Uterus (tissue), 4 donors: ENCODE measurements at places on chromosomes 13 and 19.

- DNase-seq, result no peak
These were observed 11.3 kb downstream of the NMRK2 start for GRCh38 chr19:3944018-3944721.

DNA sequence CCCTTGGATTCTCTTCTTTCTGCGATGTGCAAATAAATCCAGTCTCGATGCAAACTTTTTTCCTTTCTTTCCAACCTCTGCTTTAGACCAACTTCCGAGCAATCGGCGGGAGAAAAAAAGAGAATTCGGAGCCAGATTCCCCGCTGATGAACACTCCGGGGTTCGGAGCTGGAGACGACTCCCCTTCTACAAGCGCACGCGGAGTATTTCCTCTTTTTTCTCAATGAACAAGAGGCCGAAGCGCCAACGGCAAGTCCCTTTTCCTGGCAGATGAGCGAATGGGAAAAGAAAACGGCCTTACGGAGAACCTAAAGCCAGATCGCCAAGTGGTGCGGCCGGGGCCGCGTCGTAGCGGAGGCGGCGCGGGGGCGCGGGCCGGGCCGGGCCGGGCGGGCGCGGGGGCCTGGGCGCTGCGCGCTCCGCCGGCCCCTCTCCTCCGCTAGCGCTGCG is 250 bp downstream of the SPRY2 start:
- DNase-seq, result no peak

DNA sequence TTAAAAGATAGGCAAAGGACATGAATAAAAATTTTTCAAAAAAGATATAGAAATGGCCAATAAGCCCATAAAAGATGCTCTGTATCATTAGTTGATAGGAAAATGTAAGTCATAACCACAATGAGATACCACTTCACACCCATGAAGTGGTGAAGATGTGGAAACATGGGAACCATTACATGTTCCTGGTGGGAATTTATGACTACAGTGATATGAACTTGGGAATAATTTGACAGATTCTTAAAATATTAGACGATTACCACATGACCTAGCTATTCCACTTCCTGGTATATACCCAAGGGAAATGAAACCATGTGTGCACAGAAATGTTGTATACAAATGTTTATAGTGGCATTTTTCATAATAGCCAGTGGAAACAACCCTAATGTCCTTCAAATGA is 232.2 kb downstream of the GGACT start:
- DNase-seq, result no peak

DNA sequence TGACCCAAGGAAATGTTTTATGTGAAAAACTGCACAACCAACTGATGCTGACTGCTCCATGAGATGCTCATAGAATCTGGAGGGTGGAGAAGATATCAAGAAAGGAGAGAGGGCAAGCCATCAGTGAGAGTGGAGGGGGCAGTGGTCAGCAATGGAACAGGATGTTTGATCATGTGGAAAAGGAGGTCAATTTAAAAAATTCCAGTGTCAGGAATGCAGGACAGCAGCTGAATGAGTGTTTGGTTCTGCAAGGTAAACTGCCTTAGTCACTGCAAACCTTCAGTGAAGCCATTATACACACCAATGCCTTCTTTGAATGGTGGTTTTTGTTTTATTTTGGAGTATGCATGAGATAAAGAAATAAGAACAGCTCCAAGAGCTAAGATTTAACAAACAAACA is 121.5 kb downstream of the FGF14 start:
- DNase-seq, result no peak

GRCh38 chr19:54660306-54660705 is 2.5 kb upstream of the LILRB4 start:
- DNase-seq, result no peak

GRCh38 chr19:6101991-6102390 is 8.3 kb downstream of the RFX2 start:
- DNase-seq, result no peak

DNA sequence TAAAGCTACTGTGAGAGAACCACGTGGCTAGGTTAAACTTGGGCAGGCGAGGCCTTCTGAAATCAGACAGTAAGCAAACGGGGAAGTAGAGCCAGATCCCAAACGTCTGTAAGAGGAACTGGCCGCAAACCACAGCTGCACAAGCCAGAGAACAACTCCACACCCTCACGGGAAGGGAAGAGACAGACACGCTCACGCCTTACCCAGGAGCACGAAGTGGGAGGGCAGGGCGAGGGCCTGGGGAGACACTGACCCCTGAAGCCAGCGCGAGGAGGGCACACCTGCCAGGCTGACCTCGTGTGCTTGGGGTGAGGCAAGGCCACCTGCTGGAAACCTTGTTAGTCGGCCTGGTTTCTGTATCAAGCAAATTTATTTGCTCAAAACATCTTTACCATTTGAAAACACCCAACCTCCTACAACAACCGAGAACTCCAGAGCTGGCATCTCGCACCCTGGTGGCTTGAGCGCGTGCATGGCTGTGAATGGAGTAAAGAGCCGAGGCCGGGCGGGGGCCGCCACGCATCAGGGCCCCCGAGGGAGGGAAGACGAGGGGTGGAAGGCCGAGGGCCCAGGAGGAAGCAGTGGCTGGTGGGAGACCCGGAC is 7.3 kb downstream of the POLR2E start:
- no peak for DNase-seq

DNA sequence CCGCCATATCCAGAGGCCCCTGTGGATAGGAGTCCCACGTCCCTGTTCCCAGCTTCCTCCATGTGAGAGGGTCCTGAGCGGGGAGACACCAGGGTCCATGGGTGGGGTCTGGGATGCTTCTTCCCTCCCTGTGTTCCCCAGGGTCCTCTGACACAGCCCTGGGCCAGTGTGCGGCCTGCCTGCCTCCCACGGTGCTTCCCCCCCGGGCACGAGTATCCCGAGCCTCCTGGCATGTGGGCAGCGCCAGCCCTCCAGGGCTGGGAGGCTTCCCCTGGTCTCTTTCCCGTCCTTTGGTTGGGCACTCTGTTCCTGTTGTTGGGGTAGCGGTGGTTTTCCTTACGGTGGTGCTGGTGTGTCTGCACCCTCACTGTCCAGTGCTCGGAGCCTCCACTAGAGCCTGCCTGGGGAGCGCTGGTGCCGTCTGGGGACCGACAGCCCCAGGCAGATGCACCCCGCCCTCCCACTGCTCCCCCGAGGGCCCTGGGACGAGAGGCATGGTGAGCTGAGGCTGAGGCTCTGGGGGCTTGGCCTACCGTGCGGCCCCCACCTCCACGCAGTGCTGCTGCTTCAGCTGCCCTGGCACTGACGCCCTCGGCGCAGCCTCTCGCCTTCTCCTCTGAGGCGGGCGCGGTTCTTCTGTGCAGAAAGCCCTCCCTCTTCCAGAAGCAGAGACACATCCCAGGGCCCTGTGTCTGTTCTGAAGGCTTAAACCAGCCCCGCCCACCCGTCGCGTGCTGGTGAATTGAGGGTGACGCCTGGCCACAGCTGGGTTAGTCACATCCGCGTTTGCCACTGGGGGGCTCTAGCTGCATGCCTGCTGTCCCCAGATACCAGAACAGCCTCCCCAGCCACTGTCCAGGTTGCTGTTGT is 27.9 kb downstream of the PLEKHJ1 start:
- no peak for DNase-seq

DNA sequence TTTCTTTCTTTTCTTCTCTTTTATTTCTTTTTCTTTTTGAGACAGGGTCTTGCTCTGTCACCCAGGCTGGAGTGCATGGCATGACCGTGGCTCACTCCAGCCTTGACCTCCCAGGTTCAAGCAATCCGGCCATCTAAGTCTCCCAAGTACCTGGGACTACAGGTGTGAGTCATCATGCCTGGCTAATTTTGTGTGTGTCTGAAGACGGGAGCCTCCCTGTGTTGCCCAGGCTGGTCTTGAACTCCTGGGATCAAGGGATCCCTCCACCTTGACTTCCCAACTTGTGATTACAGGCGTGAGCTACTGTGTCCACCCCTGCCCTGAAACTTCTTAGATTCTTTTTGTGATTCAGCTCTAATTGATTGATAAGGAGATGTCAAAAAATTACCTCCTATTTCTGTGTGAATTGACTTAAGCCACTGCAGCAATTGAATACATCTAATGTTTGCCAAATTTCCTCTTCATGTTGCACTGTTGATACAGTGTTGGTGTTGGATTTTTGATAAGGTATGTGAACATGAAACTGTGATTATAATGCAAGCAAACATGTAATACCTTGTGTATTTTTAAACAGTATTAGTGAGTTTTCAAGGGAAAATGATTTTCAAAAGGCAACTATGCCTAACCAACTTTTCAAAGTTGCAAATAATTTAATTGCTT is 22.6 kb downstream of the KLF5 start:
- DNase-seq, result no peak

DNA sequence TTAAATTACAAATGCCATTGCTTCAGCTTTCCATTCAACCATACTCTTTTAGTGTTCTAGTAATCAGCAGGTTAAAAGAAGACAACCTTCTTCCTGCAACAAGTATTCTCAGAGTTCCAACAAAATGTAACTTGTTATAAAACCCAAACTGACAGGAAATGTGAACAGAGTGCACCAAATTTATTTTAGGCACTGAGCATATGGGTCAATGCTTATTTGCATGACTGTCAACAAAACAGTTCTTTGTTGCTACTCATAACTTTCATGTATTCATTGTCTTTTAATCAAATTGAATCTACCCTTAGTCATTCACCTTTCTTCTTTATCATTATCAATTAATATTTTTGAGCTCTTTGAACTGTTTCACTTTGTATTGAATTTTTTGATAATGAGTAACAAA is 554.1 kb downstream of the DACH1 start:
- DNase-seq, result no peak

- DNase-seq, result no peak
These were observed 128.1 kb downstream of the TUBA3C start for GRCh38 chr13:19053561-19053960.

- no peak for DNase-seq
These were observed 71.7 kb upstream of the GTF3A start for GRCh38 chr13:27352698-27353097.

- no peak for DNase-seq
These were observed 197.1 kb upstream of the IRS2 start for GRCh38 chr13:109983447-109983846.

GRCh38 chr13:76439546-76439945 is 446.7 kb downstream of the KCTD12 start:
- no peak for DNase-seq

- peak; percentile 70 for DNase-seq
These were observed 474 bp upstream of the IFT88 start for GRCh38 chr13:20566468-20566897.

DNA sequence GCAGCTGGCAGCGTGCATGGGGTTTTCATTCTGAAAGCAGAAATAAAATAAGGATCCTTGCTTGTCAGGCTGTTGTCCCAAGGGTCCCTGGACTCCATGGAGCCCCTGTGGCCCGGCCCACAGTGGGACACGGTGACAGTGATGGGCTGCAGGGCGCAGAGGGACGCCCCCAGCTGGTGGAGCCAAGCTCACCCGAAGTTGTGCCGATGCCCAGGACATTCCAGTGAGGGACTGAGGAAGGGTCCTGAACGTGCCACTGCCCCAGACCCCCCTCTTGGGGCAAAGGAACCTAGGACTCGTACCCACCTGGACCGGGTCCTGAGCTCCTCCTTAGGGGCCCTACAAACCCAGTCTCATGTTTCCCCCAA is 35.0 kb downstream of the MYO9B start:
- DNase-seq, result no peak

DNA sequence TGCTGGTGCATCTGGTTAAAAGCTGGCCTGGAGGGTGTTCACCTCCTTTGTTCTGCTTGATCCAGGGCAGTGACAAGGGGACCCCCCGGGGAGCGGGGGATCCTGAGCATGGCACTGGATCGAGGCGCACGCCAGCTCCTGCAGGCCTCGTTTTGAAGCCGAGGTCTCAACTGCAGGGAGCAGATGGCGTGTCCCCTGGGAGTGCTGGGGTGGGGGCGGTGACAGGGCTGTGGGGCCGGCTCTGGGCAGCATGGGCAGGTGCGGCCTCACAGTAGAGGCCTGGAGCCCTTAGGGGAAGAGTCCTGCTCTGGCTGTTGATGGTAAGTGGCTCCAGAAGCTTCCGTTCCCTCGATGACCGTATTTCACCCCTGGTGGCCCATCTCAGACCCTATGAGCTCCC is 51.8 kb downstream of the CRTC1 start:
- DNase-seq, result no peak

- DNase-seq, result no peak
These were observed 43.5 kb upstream of the SERTM1 start for GRCh38 chr13:36630181-36630803.

DNA sequence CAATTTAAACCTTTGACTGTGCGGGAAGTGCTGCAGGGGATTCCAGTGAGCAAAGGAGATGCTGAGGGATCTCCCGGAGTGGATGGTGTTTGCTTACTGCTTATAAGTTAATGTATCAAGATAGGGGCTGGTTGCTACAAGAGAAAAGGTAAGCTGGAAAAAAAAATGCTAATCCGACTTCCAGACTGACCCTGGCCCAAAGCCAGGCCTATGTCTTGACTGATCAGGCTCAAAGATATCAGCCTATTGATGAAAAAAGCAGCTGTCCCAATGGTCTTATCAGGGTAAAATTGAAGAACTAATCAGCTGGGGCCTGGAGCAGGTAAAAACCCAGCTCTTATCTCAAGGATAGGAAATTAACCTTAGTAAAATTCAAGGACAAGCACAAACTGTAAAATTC is 10.9 kb upstream of the ZNF90 start:
- no peak for DNase-seq

DNA sequence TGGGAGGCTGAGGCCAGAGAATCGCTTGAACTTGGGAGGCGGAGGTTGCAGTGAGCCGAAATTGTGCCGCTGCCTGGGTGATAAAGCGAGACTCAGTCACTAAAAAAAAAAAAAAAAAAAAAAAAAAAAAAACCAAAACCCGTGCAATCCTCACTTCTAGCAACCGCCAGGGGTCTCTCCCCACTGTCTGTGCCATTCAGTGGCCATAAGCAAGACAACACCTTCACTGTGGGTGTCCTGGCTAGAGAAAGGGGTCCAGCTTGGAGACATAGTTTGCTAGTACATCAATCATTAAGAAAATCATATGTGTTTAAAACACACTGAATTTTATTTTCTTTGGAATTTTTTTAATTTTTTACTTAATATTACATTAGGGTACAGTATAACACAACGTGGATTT is 68.2 kb downstream of the RASL11A start:
- no peak for DNase-seq

- DNase-seq, result peak; percentile 73
These were observed at the start of gene GGACT for GRCh38 chr13:100588331-100589177. Gene GGACT, minus strand, starts transcription at chr13:100588789. Its CDS starts 56,198 bp downstream, at chr13:100532591.
